ENCODE measurements at places on chromosomes 3 and 15. TPM values are rescaled to one million over a fixed set of nuclear protein-coding genes. Genes with fewer than 3 reads are reported as not detected.

The NPAP1 gene
- total RNA-seq: not detected

DNA sequence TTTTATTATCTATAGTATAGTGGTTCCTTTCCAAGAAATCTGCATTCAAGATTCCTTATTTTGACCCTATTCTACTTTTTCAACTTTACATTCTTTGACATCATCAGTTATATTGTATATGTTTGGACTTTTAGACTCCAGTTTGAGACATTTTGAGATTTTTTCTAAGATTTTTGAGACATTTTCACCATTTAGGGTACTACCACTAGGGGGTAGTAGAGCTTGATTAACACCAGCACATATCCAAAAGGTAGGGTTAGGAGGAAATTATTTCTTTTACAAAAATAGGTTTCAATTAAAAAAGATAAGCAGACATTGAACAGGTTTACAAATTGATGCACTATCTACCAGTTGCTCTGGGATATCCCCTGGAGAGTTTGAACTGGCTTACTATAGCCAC is 262.5 kb downstream of the SCAPER start:
- H3K36me3 ChIP-seq: peaks cover 13% of the 10 kb centered on the region
- no peak overlapping the region for H3K4me3 ChIP-seq
- H3K27ac ChIP-seq: no peak overlapping the region
- H3K4me1 ChIP-seq: no peaks in the 10 kb centered on the region
- no peaks in the 10 kb centered on the region for H3K27me3 ChIP-seq

DNA sequence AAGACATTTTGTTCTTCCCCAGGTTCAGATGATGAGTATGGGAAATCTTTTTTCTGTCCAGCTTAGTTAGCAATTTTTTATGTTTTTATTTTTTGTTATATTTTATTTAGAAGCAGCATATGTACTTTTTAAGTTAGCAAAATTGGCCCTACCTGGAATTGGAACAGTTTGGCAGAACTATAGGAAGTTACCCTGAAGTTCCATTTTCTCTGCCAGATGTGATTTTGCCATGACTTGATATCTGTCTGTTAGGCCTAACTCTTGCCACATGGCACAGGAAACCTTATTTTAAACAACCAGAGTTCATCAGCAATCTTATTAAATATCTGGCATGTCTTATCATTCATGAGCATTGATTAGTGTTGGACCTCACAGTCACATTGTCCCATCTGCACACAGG is 67.1 kb downstream of the ADAMTSL3 start:
- H3K4me3 ChIP-seq: no peak overlapping the region
- no peak for DNase-seq
- H3K27me3 ChIP-seq: no peaks in the 10 kb centered on the region
- H3K4me1 ChIP-seq: no peaks in the 10 kb centered on the region
- H3K36me3 ChIP-seq: no peaks in the 10 kb centered on the region

- peak; percentile 51 for DNase-seq
- peak overlapping the region; percentile 14 for H3K27ac ChIP-seq
- H3K36me3 ChIP-seq: no peaks in the 10 kb centered on the region
- no peak overlapping the region for H3K4me3 ChIP-seq
Observed at GRCh38 chr15:66923438-66923881, 141.9 kb upstream of the SMAD3 start.

- no peak for DNase-seq
- H3K4me1 ChIP-seq: peaks cover 12% of the 10 kb centered on the region
- H3K27me3 ChIP-seq: no peaks in the 10 kb centered on the region
Observed at GRCh38 chr3:143536817-143537535, 311.3 kb downstream of the SLC9A9 start.
